T-helper 9 cell (primary cell): ENCODE measurements at places on chromosomes 2 and 18.

GRCh38 chr2:21552981-21553380, 429.2 kb downstream of the TDRD15 start:
- DNase-seq = no peak

DNA sequence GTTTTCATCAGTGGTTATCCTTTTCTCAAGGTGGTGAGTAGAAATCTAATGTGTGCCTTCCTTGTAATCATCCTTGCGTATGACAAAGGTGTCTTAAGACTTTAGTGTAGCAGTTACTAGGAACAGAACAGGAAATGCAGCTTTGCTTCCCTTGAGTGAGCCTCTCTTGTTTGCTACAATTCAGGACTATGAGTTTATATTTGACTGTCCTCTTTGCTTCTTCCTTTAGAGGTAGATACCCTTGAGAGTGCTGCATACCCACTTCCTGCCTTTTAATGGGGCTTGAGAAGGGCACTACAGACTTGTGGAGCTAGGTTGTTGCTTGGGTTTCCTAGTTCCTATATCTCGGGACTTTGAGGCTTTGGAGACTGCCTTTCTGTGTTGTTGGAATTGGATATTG, 3.8 kb downstream of the KCNJ13 start:
- no peak for DNase-seq

DNA sequence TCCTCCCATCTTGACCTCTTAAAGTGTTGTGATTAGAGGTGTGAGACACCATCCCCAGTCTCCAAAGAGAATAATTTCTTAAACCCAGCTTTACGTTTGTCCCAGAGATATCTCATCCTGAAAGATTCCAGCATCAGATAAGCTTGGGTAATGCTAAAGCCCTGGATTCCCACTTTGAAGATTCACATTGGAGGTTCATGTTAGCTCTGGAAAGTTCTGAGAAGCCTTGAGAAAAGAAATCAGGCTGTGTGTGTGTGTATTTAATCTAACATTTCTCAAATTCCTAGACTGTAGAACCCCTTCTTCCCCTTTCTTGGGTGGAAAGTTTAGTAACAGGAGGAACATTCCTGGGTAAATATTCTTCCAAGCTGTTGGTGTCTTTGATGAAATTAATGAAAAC, 18.0 kb downstream of the ZNF532 start:
- DNase-seq = no peak

DNA sequence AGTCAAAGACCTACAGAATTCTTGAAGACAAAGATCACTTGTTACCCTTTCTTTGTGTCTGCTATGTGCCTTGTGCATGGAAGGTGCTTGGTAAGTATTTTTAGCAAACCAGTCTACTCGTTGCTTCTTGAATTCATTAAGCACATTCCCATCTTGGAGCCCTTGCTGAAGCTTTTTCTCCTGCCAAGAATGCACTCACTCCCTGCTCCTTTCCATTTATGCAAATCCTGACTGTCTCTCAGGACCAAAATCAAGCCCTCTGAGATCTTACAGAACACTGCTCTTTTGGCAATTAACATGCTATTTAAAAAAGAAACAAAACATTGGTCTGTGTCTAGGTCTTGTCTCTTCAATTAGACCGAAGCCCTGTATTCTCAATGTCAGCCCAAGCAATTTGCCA, 75.8 kb downstream of the CLHC1 start:
- DNase-seq = no peak

DNA sequence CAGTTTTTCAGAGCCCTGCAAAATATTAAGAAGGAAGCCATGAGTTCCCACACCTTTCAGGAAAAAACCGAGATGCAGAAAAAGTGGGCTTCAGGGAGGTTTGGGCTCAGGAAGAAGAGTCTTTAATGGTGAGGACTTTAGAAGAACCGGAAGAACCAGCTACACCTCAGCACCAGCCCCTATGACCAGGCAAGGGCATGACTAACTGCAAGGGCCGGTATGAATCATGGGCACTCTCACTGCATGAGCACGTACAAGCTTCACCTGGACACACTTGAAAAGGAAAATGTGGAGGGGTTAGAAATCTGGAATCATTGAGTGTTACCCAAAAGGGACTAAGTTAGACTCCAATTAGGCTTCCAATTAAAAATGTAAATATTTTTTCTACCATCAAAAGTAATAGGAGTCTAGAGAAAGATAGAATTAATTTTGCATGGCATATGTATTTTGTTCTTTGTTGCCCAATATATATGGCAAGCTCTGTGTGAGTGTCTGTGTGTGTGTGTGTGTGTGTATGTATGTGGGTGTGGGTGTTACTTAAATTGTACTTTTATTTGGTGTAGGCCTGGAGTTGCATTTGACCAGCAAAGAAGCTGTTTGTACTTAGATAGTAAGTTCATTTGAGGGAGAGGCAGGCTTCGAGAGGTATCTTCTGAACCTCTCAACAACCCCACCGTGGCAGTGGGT, 66.5 kb upstream of the THUMPD2 start:
- no peak for DNase-seq

GRCh38 chr2:86790134-86790675, 508 bp downstream of the CD8A start:
- DNase-seq = no peak

- no peak for DNase-seq
These were observed 162.9 kb upstream of the KYNU start for GRCh38 chr2:142714600-142714999.

DNA sequence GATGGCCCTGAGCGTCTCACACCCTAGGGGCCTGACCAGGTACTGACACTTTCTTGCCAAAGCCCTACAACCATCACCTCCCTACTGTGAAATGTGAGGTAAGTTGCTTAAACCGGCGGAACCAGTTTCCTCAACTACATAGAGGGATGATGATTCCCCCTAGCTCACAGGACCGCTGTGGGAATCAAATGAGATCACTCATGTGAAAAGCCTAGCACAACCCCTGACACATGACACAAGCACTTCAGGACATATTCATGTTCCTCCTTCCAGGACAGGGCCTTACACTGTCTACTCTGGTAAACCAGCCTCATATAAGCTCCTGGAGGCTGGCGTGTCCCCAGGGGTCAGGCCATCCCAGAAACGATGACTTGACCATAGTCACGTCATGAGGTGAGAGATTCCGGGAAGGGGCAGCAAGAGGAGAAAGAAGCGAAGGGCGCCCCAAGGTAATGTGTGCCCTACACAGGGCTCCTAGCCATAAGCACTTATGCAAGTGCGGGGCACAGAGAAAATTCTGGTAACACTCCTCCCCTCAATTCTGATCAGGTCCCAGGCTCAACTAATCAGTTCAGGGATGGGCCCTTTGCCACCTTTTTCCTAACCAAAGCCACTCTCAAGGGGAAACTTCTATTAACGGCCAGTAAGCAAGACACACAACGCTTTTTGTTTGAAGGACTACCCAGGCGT, 49.5 kb downstream of the C2orf42 start:
- DNase-seq = peak; percentile 39

GRCh38 chr2:131154071-131154531, 49.0 kb downstream of the PLEKHB2 start:
- DNase-seq = peak; percentile 41

DNA sequence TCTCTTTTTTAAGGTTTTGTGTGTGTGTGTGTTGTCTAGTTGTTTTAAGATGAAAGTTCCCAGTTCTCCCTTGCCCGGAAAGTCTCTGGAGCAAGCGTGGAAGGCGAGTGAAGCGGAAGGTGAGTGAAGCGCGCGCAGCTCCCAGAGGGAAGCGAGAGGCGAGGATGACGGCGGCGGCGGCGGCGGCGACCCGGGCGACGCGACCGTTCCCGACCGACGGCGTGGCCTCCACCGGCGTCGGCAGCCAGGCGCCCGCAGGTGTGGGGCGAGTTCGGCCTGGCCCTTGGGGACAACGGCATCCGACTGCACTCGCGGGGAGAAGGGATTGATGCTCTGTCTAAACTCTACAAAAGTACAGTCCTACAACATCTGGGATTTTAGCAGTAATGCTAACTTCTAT, 321.9 kb downstream of the CELF4 start:
- DNase-seq = no peak

DNA sequence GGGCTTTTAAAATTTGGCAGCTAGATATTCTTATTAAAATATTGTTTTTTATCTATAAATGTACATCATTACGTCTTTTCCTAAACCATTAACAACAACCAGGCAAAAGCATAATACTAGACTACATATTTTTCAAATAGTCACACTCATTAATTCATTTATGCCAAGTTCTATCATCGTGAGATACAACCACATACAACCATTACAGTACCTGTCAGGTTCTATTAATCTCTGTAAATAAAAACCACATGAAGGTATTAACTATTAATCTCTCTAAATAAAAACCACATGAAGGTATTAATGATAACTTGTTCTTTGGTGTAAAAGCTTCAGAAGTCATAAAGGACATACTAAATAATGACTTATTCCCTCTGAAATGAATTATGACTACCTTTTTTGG, 432.7 kb downstream of the TMX3 start:
- no peak for DNase-seq

DNA sequence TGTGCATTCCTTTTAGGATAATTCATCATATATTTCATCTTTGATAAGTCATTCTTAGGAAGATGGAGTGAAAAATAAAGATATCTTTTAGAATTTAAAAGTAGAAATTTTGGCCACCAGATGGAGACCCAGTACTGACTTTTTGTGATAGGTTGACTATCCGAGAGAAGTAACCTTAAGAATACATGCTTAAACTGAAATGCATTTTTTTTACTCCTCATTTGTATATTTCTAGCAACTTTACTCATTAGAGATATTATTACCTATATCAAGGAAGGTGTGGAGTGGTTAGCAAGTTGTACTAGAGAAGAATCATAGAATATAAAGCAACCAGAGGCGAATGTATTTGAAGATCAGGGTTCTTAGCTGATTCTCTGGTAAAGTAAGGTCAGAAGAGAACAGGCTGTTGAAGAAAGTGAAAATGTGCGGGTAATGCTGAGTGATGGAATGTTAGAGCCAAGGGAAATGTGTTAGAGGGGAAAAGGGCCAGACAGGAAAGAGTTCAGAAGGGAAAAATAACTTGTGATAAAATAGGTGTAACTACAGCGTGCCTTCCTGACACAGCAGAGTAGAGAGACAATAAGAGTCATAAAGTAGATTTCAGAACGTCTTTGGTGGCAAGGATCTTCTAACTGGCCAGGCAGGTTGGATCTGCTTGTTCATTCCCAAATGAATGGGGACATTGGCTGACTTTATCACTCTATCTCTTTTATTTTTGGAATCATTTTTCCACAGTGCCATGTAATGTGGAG, 52.3 kb downstream of the TDRD15 start:
- no peak for DNase-seq

- no peak for DNase-seq
These were observed 166.9 kb downstream of the ETAA1 start for GRCh38 chr2:67564076-67564475.

DNA sequence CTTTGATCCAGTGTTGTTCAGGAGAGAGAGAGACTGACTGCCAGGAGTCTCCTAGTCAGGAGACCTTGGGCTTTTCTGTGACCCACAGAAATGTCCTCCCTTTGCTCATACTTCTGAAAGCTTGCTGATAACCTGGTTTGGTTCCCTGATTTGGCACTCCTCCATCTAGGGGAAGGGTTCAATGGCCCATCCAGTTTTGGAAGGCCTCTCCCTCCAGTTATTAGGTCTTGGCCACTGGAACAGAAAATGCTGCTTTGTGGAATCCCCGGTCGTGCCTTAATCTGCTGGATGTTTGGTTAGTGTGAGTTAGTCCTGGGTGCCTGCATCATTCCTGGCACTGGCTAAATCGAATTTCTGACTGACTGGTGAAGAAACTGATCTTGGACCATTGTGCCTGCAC, 35.7 kb downstream of the KDM3A start:
- no peak for DNase-seq
